ENCODE measurements at places on chromosomes 5 and 9. TPM values are rescaled to one million over a fixed set of nuclear protein-coding genes. Genes with fewer than 3 reads are reported as not detected.

DNA sequence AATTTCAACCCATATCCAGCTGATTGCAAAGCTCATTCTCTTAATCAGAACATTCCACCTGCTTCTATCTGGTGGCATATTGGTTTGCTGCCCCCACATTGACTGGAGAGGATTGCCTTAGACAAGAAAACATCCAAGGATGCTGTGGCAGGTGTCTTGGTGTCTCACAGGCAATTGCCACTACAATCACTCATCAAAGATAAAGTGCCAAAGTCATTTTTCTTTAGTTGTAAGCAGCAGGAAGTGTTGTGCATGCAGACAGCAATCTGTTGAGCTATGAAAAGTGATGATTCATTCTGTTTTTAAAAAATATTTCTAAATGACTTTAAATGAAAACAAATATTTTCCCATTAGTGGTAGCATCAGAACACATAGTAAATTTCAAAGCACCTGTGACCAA, 53.9 kb downstream of the CDH6 start:
- DNase-seq: no peak

- DNase-seq: no peak
Measured at GRCh38 chr5:9557696-9558095, 11.8 kb upstream of the SEMA5A start.

DNA sequence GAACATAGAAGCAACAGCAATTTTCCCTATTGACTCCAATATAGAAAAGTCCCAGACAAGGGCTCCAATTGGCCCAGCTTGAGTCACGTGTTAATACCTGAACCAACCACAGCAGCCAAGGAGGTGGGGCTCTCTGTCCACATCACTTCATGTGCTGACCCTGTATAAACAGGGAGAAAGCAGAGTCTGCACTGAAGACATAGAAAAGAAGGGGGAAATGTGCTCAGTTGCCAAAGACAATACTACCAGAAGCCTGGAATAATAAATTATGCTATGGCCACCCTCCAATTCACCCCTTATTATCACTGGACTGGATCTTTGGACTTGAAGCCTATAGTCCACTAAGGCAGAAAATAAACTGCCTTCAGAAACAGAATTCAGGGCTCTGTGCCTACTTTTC, 275.4 kb downstream of the EPB41L4A start:
- DNase-seq: no peak

DNA sequence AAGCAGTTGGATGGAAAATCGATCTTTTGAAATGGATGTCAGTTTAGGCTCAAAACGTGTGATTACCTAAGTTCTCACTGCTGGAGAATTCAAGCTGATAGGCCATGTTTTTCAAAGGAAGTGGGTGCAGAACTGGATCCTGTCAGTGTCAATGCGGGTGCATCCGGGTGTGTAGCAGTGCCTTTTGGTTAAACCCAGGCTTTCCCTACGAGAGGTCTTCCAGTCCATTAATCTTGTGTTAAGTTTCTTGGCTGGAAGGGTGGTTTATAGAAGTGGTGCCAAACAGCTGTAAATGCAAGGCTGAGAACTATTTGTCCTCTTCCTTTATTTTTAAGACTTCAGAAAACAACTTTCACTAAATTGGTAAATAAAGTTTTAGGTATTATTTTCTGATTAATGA, 71.9 kb downstream of the DAPK1 start:
- no peak for DNase-seq

DNA sequence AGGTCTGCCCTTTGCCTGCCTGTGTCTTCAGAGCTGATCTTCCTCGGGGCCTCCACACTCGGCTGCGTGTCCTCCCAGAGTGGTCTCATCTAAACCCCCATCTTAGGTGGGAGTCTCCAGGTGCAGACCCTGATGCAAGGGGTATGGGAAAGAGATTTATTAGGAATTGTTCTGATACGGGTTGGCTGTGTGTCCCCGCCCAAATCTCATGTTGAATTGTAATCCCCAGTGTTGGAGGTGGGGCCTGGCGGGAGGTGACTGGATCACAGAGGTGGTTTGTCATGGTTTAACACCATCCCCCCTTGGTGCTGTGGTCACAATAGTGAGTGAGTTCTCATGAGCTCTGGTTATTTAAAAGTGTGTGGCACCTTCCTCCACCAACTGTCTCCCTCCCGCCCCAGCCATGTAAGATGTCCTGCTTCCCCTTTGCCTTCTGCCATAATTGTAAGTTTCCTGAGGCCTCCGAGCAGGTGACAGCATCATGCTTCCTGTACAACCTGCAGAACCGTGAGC, 208.4 kb downstream of the AOPEP start:
- no peak for DNase-seq

- DNase-seq: no peak
Measured at GRCh38 chr5:83595217-83595616, 123.7 kb downstream of the VCAN start.

- no peak for DNase-seq
Measured at GRCh38 chr5:68587171-68587570, 371.6 kb downstream of the PIK3R1 start.

- no peak for DNase-seq
Measured at GRCh38 chr5:61148515-61148914, 13.8 kb downstream of the SMIM15 start.

DNA sequence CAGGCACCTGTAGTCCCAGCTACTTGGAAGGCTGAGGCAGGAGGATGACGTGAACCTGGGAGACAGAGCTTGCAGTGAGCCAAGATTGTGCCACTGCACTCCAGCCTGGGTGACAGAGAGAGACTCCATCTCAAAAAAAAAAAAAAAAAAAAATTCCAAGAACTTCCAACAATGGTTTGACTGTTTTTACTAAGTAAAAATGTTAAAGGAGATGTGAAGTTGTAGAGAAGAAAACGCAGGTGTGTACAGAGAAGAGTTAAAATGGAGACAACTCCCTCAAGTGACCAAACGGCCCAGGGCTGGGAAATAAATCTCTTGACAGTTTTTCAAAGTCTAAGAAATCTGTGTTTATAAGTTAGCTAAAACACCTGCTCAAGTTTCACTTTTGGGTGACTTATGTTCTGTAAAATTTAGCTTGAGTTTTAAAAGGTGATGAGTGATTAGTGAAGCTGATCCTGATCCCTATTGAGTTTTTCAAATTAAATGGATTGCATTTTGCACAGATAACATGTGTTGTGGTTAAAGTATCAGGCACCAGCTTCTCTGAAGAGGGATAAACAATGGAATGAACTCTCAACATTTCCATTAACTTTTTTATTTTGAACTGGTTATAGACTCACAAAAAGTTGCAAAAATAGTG, 255.2 kb upstream of the CD180 start:
- no peak for DNase-seq

- DNase-seq: no peak
Measured at GRCh38 chr9:29208670-29209069, 1635.4 kb upstream of the C9orf72 start.

DNA sequence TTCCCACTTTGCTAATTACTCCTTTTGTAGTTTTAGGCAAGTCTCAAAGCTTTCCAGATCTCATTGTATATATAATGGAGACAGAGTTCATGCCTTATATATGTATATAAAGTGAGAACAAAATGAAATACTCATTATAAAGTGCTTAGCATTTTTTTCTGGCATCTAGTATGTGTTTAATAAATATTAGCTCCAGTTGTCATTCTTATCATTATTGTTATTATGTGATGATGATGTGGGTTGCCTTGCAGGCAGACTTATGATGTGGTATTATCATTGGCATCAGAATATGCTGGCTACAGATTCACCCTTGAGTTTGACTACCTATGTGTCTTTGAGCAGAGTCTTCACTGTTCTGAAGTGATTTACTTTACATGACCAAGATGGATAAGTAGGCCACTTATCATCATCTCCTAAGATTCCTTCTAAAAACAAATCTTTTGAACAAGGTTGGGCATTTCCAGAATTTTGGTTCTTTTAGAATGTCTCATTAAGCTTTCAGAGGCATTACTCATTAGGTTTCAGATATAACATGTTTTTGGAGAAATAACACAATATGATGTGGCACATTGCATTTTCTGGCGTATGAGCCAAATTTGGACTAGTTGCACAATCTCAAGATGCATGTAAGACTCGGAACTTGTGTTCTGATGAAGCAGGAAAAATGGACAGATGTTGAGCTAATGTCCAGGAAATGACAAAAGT, 145.6 kb upstream of the TNC start:
- no peak for DNase-seq

GRCh38 chr5:146646441-146646840, 130.5 kb upstream of the GPR151 start:
- no peak for DNase-seq

DNA sequence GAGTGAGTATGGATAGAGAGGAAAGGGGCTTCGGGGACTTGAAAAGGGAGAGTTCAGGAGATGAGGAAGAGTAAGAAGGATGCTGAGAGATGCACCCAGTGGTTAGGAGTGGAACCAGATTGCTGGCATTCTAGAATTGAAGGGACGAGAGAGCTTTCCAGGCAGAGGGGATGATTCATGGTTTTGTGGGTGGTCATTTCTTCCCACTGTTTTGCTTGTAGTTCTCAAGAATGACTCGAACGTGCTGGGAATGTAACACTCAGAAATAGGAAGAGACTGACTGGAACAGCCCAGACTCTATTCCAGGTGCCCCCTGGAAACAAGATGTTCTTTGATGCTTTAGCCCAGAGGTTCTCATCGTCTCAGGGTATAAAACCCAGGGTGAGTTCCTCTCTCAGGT, 294.2 kb downstream of the ICE1 start:
- no peak for DNase-seq

- no peak for DNase-seq
Measured at GRCh38 chr5:59208474-59208873, 625.6 kb downstream of the RAB3C start.

DNA sequence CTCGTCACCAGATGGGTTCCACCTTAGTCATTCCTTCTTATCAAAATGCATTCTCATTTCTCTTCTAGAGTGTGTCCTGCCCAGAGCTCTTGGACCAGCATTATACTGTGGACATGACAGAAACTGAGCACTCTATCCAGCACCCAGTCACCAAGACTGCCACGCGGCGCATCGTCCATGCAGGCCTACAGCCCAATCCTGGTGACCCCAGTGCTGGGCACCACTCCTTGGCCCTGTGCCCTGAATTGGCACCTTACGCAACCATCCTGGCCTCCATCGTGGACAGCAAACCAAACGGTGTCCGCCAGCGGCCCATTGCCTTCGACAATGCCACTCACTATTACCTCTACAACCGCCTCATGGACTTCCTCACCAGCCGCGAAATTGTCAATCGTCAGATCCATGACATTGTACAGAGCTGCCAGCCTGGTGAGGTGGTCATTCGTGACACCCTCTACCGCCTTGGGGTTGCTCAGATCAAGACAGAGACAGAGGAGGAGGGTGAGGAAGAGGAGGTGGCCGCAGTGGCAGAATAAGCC, 34.6 kb downstream of the CSF1R start:
- DNase-seq: no peak

- DNase-seq: no peak
Measured at GRCh38 chr9:36110434-36110833, 26.1 kb upstream of the GLIPR2 start.

DNA sequence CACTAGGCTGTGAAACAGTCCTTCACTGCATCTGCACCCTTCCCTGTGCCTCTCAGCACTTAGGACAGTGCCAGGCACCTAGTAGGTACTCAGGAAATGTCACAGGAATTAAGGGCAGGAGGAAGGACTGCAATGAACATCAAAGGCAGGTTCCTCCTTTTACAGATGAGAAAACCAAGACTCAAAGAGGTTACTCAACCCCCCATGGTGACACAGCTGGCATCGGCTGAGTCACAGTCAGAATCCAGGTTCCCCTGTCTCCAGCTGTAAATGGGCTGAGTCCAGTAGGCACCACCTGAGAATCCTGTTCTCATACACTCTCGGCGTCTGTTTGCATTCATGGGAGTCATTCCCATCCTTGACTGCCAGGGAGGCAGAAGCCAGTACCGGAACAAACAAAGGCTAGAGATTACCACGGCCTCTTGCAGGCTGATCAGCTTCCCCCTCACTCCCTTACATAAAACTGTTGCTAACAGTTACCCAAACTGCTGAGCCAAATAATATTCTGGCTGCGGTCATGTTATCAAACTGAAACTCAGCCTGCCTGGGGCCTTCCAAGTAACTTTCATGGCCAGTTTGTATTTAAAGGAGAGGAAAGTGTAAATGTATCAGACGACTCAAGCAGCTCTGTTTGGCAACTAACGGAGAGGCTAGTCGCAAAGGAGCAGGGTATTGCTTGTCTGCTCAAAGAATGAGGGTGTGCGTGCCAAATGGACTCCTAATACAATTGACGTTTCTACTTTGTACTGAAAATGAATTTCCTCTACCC, 201.7 kb downstream of the PAPPA start:
- DNase-seq: no peak

DNA sequence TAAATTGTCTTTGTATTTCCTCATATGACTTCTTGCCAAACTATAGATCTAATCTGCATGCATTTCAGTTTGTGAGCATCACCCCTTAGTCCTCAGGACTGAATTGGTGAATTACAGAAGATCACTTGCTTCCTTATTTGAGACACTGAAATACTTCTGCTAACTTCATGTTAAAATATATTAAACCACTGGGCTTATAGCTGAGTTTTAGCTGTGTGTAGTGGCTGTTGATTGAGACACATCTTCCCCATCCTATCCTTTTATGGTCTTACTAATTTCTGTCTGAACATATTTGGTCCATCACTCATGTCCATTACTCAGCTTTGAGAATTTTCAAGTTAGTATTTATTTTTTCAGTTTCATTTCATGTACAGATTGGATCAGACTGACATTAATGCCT, 295.9 kb downstream of the PSAT1 start:
- DNase-seq: no peak

DNA sequence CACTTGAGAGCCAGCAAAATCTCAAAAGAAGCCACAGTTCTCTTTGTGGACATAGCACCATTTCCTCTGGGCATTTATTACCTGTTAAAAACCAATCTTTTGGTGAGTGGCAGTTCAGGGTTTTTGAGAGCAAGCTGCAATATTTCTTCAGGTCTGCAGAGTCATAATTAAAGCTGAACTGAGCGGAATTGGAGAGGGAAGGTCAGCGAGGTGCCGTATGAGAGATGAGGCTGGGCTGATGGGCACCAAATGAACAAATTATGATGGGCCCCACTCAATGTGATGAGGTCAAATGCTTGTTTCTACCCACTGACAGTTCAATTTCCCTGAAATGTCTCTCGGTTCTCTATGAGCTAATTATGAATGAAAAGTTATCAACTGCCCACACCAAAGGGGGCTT, 231.9 kb downstream of the AP3B1 start:
- DNase-seq: no peak

GRCh38 chr9:26296910-26297572, 595.6 kb downstream of the CAAP1 start:
- DNase-seq: no peak

Gene SMIM3
- 5.7 TPM for total RNA-seq

Gene SH3GL2
- total RNA-seq: not detected

Gene BARX1
- total RNA-seq: not detected

Gene ADAMTSL2
- 18.2 TPM for total RNA-seq

Gene EQTN
- total RNA-seq: 0.14 TPM

Gene EGFLAM
- 4.9 TPM for total RNA-seq

Gene PRELID2
- total RNA-seq: 5.1 TPM

Gene PDE6A
- not detected for total RNA-seq

Gene LCN6
- not detected for total RNA-seq

Gene LCN1
- total RNA-seq: not detected

Gene PAIP2
- total RNA-seq: 41.5 TPM

Gene PCDHB15
- total RNA-seq: 0.59 TPM

Gene ENTREP1
- total RNA-seq: 0.33 TPM

All from liver (tissue), 10 donors.